ENCODE measurements at places on chromosomes 5 and 9.

- H3K4me3 ChIP-seq = no peak overlapping the region
- DNase-seq = no peak
- H3K27me3 ChIP-seq = no peaks in the 10 kb centered on the region
- no peak overlapping the region for H3K27ac ChIP-seq
Measured at GRCh38 chr9:136587145-136587943, 41.5 kb upstream of the NOTCH1 start.

DNA sequence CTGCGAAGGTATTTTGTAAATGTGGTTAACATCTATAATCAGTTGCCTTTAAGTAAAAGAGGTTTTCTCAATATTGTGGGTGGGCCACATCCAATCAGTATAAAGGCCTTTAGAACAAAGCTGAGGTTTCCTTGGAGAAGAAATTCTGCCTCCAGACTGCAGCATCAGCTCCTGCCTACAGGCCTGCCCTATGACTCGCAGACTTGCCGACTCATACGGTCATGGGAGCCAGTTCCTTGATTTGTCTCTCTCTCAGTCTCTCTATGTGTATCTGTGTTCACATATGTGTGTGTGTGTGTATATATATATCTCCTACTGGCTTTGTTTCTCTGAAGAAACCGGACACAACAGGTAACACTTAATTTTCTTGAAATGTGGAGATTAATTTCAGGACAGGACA lies 45.3 kb downstream of the SLC36A1 start:
- H3K36me3 ChIP-seq = no peaks in the 10 kb centered on the region
- no peak overlapping the region for H3K27ac ChIP-seq
- no peak for DNase-seq
- no peaks in the 10 kb centered on the region for H3K4me1 ChIP-seq
- H3K27me3 ChIP-seq = no peaks in the 10 kb centered on the region

DNA sequence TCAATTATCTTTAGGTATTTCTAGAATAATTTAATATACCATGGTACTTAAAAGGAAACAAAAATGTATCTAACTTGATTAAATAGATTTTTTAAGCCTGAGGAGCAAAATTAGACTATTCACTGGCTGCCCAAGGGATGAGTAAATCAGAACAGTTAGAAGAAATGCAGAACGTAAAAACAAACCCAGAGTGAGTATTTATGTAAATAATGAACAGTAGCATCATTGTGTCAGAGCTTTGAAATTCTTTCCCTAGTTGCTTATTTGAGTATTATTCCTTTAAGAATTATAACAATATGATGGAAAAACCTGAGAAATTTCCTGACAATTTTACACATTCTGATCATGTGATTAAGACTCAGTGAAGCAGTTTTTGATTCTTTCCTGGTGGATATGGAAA lies 200.9 kb downstream of the GDNF start:
- H3K27ac ChIP-seq = no peak overlapping the region
- peaks cover 15% of the 10 kb centered on the region for H3K36me3 ChIP-seq
- no peak for DNase-seq
- no peak overlapping the region for H3K4me3 ChIP-seq
- H3K27me3 ChIP-seq = no peaks in the 10 kb centered on the region

- H3K36me3 ChIP-seq = no peaks in the 10 kb centered on the region
- no peak for DNase-seq
- H3K4me1 ChIP-seq = no peaks in the 10 kb centered on the region
- H3K27me3 ChIP-seq = no peaks in the 10 kb centered on the region
Measured at GRCh38 chr5:92850886-92851285, 730.1 kb downstream of the NR2F1-AS1 start.

GRCh38 chr5:79191457-79191856 lies 44.5 kb upstream of the JMY start:
- DNase-seq = no peak
- H3K4me1 ChIP-seq = no peaks in the 10 kb centered on the region
- no peaks in the 10 kb centered on the region for H3K27me3 ChIP-seq
- H3K36me3 ChIP-seq = no peaks in the 10 kb centered on the region

GRCh38 chr9:136047076-136047774 lies 47.9 kb downstream of the NACC2 start:
- DNase-seq = no peak
- H3K27me3 ChIP-seq = peaks cover 3% of the 10 kb centered on the region
- no peaks in the 10 kb centered on the region for H3K36me3 ChIP-seq
- H3K4me1 ChIP-seq = peaks cover 4% of the 10 kb centered on the region
- H3K27ac ChIP-seq = no peak overlapping the region

GRCh38 chr5:59548807-59549357 lies 344.6 kb downstream of the PDE4D start:
- DNase-seq = no peak
- H3K27ac ChIP-seq = no peak overlapping the region
- H3K4me3 ChIP-seq = no peak overlapping the region
- H3K4me1 ChIP-seq = no peaks in the 10 kb centered on the region
- no peaks in the 10 kb centered on the region for H3K36me3 ChIP-seq

- no peaks in the 10 kb centered on the region for H3K4me1 ChIP-seq
- H3K27ac ChIP-seq = no peak overlapping the region
- no peaks in the 10 kb centered on the region for H3K27me3 ChIP-seq
- no peaks in the 10 kb centered on the region for H3K36me3 ChIP-seq
- H3K4me3 ChIP-seq = no peak overlapping the region
- DNase-seq = peak; percentile 9
Measured at GRCh38 chr5:92518318-92518904, 1062.6 kb downstream of the NR2F1-AS1 start.
